ENCODE measurements at places on chromosomes 16 and 17.

DNA sequence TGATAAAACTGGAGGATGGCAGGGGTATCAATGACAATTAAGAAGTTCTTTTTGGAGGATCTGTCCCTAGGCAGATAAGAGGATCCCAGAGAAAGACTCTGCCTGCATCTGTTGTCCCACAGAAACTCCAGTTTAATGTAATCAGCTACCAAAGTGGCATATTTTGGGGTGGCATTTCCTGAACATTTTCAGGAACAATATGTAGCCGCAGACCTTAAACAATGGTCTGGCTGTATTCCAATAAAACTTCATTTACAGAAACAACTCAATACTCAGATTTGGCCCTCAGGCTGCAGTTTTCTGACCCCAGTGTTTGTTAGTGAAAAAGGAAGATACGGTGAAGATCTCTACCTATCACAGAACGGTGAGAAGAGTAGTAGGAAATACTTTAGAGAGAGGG, 46.1 kb downstream of the KCNJ16 start:
- DNase-seq: no peak

DNA sequence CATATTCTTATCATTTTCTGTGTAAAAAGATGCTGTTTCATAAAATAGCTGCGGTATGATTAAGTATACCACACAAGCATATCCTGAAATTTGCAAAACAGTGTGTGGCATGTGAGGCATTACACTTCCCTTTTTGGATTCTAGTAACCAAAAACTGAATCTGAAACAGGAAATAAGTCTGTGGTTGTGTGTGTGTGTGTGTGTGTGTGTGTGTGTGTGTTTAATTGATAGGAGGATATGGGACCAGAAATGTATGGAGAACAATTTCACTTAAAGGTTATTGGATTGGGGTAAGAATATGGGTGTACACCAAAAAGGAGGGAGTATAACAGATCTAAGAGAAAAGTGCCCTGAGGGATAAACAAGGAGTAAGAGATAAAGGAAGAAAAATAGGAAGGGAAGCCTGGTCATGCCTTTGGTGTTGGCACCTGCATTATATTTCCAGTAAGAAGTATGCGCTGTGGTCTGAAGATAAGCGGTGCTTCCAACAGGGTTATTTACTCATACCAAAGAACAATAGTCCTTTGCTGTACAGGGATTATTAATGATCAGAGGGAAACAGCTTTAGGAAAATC, 4.0 kb downstream of the LYRM1 start:
- no peak for DNase-seq

GRCh38 chr16:19094542-19095365, 19.0 kb upstream of the ITPRIPL2 start:
- no peak for DNase-seq

DNA sequence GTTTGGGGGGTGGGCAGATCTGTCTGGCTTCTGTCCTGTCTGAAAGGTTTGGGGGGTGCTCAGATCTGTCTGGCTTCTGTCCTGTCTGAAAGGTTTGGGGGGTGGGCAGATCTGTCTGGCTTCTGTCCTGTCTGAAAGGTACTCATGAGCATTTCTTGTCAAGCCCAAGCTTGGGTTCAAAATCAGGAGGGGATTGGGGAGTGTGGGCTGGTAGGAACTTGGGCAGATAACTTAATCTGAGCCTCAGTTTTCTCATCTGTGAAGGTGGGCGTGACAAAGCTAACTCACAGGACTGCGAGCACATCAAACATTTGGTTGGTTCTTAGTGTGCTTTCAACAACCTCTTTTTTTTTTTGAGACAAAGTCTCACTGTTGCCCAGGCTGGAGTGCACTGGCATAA, 35.2 kb downstream of the HAPSTR1 start:
- no peak for DNase-seq

DNA sequence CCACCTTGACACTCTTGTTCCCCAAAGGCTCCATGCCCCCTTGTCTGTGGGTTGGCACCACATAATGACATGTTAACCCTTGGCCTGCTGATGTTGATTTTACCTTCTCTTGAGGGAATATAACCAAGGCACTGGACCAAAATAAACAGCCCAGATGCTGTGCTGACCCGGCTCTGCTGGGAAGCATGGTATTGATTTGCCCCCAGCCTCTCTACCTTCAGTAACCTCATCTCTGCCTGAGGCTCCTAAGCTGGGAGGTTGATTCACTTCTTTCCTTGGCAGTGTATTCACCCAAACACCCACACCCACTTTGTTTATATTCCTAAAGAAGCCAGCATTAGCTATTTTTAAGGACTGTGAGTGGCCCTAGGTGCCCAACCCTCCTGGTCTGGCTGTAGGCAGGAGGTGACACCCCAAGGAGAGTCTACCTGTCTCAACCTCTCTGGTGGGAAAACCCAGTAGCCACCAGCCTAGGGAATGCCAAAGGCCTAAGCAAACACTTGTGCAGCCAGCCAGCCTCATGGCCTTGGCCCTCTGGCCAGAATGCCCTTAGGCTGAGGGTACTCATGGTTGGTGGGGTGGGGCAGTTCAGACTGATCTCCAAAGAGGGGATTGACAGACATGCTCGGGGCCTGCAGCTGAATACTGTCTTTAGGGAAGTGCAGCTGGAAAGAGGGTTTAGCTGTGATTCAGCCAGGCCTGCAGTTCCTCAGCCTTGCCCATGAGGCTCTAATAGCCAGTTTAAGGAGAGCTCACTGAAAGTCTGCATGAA, 42.7 kb downstream of the GNAO1 start:
- DNase-seq: no peak

- DNase-seq: peak; percentile 52
These were observed 7.7 kb downstream of the IL34 start for GRCh38 chr16:70653809-70654771.

DNA sequence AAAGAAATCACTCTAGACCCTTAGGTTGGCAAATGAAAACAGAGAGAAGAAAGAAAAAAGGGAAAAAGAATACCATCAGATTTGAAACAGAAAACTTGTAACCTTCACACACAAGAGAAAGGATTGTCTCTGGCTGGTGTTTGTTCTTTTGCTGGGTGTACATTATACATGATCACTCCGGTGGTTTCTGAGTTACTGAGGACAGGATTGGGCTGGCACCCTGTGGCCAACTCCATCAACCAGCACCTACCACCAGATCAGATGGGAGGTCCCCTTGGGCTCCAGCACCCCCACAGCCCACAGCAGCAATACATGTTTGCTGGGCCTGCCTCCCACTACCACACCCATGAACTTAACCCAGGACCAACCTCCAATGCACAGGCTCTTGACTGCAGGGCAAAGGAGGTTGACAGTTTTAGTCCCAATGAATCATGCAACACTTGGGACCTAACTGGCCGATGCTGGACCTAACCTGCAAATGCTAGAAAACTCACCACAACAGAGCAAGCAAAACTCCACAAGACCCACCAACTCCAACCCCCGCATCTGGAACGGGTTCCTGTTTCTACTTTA, 308.3 kb downstream of the SOX9 start:
- no peak for DNase-seq

GRCh38 chr16:78606545-78606944, 507.1 kb downstream of the WWOX start:
- DNase-seq: peak; percentile 36

- DNase-seq: peak; percentile 56
These were observed 22.9 kb upstream of the C16orf87 start for GRCh38 chr16:46853713-46854443.

DNA sequence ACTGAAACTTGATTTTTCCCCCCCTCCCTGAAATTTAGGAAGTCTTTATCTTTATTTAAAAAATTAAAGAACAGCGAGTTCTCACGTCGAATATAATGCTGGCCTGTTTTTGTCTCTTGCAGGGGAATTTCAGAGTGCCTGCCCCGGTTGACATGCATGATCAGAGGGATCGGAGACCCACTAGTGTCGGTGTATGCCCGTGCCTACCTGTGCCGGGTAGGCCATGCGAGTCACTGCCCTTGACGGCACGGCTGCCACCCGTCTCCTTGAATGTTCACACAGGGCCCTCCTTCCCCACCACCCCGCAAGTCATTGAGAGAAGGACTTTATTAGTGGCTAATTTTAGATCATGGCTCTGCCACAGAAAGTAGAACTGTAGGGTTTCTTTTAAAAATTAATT, 54.7 kb downstream of the VPS35L start:
- DNase-seq: no peak

DNA sequence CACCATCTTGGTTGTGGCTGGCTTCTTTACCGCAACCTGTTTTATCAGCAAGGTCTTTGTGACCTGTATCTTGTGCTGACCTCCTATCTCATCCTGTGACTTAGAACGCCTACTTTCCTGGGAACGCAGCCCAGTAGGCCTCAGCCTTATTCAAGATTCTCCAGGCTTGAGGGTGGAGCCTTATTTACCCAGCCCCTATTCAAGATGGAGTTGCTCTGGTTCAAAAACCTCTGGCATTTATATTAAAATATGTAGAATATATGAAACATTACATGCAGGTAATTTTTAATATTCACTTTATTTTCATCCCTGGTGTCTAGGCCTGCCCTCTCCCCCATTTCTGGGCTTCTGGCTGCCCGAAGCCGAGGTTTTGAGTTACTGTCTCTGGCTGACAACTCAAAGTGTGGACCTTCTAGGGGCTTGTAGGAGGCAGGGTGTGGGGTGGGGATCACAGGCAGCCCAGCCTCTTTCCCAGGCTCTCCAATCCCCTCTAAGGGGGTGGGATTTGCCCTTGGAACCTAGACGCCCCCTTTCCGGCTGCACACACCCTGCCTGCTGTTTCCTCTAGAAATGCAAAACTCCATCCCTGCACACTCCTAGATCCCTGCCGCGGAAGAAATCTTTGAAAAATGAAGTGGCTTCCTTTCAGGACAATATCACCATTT, 152.0 kb downstream of the KCNJ12 start:
- DNase-seq: no peak

DNA sequence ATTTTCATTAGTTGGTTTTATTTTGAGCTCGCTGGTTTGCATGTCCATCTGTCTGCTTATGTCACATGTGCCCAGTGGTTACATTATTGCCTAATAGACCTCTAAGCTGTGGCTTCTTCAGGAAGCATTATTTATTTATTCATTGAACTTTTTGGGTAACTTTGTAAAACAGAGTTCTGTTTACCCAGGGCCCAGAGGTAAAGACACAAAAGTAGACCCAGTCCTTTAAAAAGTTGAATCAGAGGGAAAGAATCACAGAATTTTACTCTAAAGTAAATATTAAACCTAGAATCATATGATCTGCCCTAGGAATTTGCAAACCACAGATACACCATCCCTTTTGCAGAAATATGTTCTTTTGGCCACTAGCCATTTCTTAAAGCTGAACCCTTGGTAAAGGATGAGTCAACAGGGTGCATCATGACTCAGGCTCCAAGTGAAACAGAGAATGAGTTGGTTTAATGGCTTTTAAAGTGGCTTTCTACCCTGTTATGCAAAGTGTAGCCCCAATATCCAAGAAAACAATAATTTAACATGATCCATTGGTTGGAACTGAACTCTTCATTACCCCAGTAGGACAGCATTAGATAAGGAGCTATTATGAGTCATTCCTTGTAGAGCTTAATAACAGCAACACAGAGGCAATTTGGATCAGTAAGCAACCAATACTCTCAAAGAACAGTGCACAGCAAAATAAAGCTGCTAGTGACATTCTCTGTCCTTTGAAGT, 236.3 kb downstream of the KCNJ2 start:
- DNase-seq: no peak

- DNase-seq: no peak
These were observed 2.3 kb downstream of the ORC6 start for GRCh38 chr16:46691726-46692125.

DNA sequence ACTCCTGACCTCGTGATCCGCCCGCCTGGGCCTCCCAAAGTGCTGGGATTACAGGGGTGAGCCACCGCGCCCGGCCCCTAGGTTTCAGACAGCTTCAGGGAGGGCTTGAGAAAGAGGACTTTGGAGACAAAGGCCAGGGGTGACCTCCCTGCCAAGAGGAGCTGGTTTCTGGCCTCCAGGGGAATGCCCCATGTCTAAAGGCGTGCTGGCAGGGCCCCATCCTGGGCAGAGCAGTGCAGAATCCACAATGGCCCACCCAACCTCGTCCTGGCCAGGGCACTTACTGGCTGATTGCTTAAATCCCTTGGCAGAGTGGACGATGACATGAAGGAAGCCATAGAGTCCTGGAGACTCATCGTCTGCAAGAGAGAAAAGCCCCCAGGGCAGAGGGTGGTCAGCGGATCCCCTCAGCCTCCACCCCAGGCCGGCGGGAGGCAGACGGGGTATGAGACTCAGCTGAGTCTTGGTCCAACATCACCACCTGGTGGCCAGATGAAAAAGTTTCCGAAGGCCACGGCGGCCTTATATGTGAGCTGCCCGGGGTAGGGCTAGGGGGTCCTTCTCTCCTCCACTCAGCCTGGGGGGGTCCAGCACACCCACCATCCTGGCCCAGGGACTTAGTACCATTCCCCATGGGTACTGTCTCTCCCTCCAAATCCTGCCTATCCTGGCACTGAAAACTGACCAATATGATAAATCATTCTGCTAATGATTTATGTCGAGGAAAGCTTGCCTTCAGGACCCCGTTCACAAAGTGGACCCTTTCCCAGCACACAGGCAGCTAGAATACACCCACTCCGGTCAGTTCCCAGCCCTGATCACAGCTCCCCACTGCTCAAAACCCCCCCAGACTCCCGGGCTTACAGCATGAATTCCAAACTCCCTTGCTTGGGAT, 59.1 kb downstream of the TIMM22 start:
- no peak for DNase-seq

DNA sequence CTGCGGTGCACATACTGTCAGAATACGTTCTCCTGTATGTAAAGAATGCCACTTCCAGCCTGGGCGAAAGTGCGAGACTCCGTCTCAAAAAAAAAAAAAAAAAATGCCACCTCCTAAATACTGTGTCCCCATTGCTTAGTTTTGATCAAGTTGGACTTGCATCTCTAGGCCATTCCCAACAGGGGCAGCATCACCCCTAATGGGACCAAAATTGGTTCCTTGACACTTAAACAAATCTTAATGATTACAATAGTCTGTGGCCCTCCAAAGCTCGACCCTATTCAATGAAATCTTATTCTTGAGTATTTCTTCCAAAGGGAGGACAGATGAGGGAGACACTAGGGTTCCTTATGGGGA, 154.7 kb upstream of the PLCG2 start:
- no peak for DNase-seq

GRCh38 chr16:86243123-86243473, 267.2 kb upstream of the FOXF1 start:
- no peak for DNase-seq

- DNase-seq: no peak
These were observed 109.6 kb downstream of the HS3ST3A1 start for GRCh38 chr17:13491916-13492736.

DNA sequence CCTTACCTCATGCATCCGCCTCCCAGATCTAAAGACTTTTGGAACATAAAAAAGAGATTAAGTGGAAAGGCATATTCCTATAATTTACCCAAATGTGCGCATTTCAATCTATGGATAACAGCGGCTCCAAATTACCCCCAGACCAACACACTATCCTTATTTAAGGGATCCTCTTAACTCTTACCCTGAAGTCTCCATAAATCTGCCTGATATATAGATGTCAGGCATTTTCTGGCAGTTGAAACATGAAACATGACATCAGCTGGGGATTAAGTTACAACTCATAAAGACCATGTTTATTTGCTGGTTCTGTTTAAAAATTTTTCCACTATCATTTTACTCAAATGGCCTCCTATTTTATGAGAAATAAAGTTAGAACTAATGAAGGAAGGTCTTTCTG, 478.5 kb upstream of the SALL1 start:
- no peak for DNase-seq

GRCh38 chr17:42618442-42619150, 9.1 kb downstream of the TUBG1 start:
- peak; percentile 33 for DNase-seq

GRCh38 chr16:4506450-4506849, 30.3 kb downstream of the HMOX2 start:
- DNase-seq: peak; percentile 36

Measured in NCI-H1092 (cell line).